ENCODE measurements at places on chromosomes 2 and 18. TPM values are rescaled to one million over a fixed set of nuclear protein-coding genes. Genes with fewer than 3 reads are reported as not detected.

Gene CIDEA
- not detected for total RNA-seq

Gene TCF4
- 0.28 TPM for total RNA-seq

Gene CYP1B1
- 19.4 TPM for total RNA-seq

DNA sequence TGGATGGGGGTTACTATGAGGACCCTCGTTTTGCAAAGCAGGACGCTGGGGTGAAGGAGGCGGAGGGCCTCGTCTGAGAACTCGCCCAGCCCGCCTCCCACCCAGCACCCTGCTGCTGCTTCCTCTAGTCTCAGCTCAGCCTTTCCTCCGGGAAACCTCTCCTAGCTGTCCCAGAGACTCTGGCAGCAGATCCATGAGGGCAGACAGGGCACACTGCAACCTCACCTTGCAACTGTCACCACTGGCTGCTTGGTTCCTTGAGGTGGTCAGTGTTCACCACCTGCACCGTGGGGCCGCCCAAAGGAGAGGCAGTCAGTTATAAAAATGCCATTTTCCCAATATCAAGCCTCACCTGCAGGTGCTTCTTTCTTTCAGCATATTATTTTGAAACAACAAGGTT lies 45.6 kb downstream of the PARD6G start:
- DNase-seq, result no peak

DNA sequence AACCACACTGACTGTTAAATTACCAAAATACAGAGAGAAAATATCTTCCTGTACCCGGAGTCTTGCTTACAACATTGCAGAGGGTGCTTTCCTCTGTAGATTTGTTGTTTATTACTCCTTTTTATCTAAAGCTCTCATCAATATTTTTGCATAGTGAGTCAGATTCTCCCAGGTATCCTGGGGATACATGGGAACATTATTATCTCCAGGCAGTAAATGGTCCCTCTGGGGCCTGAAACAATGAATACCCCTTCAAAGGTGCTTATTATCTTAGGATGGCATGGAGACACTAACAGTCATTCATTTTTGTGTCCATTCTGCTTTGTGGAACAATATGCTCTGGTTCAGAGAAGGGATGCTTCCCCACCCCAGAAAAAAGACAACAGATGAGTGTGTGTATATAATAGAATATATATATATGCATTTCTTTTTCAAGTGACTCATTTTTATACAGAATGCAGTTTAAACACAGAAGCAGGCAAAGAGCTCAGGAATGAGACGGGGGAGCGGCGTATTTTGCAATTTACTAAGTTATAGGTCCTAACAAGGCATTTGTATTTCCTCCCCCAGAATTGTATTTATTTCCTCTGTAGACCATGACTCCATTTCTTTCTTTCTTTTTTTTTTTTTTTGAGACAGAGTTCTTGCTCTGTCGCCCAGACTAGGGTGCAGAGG lies 424.8 kb upstream of the ZEB2 start:
- DNase-seq, result no peak

GRCh38 chr2:238428866-238429265 lies 2.1 kb downstream of the ASB1 start:
- DNase-seq, result no peak

DNA sequence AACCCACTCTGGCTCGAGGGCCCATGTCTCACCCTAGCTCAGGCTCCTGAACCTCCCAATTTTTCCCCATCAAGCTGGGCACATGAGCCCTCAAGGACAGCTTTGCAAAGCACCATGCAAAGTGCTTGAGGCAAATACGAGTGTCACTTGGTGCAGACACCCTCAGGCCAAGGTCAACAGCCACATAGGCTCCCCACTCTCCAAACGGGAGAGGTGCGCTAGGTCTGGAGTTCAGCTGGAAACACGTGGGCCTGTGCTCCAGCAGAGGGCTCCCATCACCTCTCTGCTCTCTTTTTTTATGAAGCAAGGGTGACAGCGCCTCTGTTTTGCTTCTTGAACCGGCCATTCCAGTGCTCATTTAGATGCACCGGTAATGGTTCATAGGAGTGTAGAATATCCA lies 11.9 kb upstream of the ARHGAP25 start:
- no peak for DNase-seq

Measured in activated CD4-positive, alpha-beta memory T cell treated with anti-CD3 and anti-CD28 coated beads, Interleukin-2, amount 10 ng/mL, durations not matched to agents 7 days and 5 days (primary cell).